ENCODE measurements at places on chromosomes 1 and 21.

DNA sequence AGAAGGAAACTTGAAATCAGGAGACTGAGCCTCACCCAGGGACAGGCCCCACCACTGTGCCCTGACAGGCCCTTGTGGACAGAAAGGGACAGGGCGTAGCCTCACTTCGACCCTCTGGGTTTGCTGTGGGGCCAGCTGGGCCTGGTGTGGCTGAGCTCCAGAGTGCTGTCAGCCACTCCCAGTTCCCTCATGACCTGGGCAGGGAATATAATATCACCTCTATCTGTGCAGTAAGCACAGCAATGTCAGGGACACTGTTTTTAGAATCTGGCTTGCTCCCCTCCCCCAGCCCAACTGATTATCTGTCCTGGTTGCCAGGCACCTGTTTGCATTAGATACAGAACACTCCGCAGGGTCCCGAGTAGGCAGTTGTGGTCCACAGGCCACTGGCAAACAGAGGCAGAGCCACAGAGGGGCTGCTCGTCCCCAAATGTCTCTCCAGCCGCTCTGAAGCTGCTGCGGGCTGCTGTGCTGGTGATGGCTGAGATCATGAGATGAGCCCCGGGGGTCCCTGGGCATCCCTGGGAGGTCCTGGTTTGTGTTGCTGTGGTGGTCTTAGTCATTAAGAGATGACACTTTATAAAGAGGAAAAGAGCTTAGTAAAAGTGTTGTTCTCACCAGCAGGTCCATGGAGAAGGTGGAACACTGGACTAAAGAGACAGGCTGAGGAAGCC, 51.6 kb downstream of the ETS2 start:
- DNase-seq, result no peak

DNA sequence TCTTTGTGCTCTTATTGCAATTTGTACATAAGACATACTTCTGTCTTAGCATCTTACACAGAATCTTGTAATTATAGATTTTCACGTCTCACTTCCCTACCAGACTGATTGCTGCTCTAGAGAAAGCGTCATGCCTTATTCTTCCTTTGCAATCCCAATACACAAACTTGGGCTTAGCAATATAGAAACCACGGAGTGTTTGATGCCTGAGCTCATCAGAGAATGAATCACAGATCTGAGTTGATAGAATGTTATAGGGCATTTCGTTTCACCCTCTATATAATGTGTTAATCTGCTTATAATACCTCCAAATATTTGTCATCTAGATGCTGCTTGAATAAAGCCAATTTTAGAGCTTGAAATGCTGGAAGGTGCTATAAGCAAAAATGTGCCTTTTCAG, 6.6 kb downstream of the FMO1 start:
- no peak for DNase-seq

DNA sequence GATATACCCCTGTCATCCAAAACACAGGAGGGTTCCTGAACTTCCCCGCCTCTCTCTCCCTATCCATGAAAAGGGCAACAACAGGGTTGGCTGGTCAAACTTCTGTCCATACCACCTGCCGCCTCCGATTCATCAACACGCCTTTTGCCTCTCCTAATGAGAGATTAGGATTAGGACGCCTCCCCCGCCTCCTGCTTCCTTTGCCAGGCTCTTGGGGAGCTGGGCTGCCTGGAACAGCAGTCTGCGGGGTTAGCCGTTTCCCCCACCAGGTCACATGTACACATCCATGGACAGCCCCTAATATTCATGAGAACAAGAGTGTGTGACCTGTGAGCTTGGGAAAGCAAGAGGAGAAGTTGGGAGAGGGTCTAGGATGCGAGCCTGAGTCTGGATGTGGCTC, 2.3 kb upstream of the OPTC start:
- no peak for DNase-seq

DNA sequence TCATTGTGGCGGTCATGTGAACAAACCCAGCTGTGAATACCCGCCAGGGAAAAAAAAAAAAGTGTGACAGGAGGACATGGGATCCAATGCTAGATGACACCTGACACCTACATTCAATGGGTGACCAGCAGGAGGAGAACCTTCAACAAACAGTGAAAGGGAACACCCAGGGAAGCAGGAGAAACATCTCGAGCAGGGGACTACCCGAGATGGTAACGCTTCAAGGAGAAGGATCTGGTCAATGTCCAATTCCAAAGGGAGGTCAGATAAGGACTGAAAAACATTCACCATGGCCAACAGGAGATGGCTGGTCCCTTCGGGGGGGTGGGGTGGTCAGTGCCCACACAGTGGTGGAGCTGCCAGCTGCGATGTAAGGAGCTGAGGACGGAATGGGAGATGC, 46.3 kb downstream of the PTPN14 start:
- DNase-seq, result no peak

DNA sequence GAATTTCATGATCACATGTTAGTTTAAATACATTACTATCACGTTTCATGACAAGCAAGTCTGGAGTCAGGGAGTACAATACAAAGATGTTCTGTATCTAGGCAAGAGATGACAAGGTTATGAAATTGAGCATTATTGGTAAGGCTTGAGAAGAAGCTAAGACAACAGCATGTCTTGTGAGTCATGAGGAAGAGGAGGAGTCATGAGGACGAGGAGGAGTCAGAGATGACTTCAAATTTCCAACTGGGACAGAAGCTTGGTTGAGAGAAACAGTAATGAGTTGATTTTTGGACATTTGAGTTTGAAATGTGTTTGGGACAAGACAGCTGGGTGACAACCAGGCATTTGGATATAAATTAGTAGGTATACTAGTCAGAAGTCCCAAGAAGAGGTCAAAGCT, 4.3 kb upstream of the UBE2U start:
- peak; percentile 14 for DNase-seq

DNA sequence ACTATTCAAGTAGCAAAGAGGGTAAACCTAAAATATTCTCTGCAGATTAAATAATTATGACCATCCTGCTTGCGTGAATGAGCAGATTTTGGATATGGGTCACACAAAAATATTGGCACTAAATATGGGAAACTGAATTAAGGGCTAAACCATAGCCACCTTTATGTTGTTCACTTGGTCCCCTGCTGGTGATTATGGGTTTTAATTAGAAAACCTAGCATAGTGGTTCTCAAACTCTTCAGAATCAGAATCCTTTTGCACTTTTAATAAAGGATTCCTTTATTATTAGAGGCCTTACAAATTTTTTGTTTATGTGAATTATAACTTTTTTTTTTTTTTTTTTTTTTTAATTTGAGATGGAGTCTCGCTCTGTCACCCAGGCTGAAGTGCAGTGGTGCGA, 38.5 kb upstream of the ZNHIT6 start:
- DNase-seq, result no peak

GRCh38 chr1:55716151-55716550, 501.0 kb upstream of the USP24 start:
- DNase-seq, result no peak

DNA sequence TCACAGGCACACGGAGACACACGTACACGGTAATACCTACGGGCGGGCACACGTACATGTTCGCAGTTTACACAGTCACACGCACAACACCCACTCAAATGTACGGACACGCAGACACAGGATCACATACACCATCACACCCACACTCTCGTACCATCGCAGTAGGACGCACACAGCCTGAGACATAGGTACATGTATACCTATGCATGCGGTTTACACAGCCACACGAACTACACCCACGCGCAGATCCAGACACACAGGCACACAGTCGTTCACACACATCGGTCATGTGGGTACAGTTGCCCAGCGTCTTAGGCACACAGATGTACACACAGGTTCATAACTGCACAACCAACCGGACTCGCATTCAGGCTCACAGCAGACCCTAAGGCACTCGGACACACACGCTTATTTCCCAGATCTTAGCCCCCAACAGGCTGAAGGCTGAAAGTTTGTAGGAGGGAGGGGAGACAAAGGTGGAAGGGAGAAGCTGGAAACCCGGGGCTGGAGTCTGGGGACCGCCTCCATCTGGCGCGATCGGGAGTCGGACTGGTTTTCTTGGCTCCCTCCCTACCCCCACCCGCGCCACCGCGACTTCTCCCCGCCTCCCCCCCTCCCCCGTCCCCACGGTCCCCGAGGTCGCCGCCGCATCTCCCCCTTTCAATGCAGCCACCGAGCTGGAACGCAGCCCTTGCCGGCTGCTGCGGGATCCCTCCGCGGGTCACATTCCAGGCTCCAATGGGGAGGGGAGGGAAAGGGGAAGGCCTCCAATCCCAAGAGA, 51.9 kb upstream of the SYNC start:
- DNase-seq, result no peak

GRCh38 chr1:44862829-44863401, 19.9 kb upstream of the PTCH2 start:
- DNase-seq, result peak; percentile 34

DNA sequence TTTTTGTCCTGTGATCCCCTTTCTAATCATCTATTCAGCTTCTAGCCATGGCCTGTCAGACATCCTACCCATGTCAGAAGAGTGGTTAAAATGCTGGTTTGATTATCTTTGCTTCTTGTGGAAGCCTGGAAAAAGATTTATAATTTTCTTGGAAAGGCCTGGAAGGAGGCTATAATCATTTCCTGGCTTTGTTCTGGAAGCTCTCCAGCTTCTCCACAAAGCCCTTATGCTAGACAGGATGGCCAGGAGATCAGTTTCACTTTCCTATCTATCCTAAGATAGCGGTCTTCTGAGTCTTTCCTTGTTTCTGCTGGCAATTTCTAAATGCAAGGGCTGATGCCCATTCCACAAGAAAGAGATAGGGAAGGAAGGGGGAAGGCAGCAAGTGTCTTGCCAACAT, 90.9 kb upstream of the SLC44A3 start:
- DNase-seq, result peak; percentile 80

DNA sequence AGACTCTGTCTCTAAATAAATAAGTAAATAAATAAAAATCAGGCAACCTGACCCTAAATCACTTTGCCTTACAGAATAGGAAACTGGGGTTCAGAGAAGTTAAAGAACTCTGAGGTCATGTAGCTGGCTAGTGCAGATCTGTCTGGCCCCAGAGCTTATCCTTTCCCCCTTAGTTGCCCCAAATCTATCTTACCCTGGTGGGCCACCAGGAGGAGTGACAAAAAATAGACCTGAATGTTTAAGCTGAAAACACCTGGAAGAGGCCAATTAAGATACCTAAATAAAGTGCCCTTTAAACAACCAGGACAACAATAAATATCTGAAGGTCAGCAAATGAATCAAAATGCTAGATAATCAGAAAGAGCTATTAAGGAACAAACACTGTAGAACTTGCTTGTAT, 59.7 kb downstream of the TEX35 start:
- no peak for DNase-seq

DNA sequence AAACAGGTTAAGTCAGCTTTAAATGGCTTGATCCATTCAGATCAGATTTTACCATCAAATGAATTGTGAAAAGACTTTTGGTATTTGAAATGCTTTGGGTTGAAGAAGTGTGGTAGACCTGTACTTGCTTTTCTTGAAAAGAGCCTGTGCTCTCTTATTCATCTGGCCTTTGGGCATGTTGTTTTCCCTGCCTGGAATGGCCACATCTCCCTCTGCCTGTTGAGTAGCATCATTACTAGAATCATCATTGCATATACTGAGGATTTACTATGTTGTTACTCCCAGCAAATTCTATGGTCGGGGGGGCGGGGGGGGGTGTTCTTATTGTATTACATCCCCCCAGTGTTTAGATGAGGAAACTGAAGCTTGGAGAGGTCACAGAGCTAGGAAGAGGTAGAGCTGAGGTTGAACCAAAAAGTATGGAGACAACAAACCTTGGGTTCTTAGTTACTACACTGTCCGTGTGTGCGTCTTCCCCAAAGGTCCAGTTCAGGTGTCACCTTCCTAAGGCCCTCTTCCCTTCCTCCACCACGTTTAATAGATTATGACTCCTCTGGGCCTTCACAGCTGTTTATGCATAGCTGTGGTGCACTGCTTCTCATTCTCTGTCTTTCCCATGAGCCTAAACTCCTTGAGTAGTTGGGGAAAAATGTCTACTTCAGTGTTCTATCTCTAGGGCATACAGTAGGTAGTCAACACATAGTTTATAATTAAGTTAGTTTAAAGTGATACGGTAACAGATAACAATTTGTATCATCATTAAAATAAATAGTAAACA, 246.4 kb upstream of the HOOK1 start:
- peak; percentile 14 for DNase-seq

DNA sequence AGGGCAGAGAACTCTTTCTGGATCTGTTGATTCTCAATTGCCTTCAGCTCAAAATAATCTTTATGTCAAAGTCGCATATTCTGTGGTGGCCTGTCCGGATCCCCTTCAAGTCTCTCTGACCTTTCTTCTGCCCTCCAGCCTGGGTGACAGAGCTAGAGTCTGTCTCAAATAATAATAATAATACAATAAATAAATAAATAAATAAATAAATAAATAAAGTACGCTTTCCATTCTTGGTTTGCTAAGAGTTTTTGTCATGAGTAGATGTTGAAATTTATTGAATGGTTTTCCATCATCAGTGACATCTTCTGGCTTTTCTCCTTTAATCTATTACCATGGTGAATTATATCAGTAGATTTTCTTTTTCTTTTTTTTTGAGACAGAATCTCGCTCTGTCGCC, 30.7 kb downstream of the ERRFI1 start:
- no peak for DNase-seq

DNA sequence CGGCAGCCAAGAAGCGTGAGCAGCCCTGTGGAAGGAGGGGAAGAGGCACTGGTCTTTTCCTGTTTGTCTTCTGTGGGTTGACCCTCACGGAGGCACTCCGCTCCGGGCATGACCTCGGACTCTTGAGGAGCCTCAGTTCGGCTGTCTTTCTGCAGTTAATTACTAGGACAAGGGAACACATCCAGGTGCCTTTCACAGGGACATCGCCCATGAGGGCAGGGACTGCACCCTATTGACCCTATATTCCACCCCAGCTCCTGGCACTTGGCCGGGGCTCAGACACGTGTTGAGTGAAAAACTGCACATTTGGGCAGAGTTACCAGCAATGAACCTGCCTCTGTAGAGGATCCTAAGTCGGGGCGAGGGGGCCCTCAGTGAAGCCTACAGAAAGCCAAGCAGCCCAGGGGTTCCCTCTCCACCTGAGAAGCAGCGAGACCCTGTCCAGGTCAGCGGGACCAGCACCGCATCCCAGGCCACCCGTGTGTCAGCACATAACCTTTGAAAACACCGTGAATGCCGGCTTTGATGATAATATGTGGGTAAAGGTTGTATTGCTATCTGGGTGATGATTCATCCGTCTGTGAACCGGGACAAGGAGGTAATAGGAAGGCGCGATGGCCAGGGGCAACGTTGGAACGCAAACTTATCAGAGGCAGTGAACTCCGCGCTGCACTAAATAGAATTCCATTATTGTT, 161.4 kb upstream of the ARHGEF16 start:
- DNase-seq, result no peak

- DNase-seq, result no peak
Measured at GRCh38 chr1:244246334-244246733, 195.3 kb downstream of the ZBTB18 start.

GRCh38 chr1:48726139-48726538, 50.6 kb downstream of the BEND5 start:
- DNase-seq, result no peak

DNA sequence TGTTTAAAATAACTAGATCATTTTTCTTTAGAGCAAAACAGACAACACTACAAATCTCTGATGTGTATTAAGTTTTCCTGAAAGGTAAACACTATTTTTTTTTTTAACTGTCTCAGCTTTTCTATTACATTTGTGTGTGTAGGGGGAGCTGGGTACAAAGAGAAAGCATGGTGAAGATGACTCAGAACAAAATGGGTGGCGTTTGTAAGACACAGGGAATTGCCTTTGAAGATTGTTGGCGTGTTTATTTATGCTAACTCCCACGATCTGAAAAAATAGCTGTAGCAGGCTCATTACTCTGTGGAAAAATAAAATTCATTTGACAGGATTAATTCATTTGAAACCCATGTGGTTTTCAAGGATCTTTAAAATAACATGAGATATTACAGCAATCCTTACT, 285.1 kb downstream of the RYR2 start:
- no peak for DNase-seq
